ENCODE measurements at places on chromosomes 1 and 21. TPM values are rescaled to one million over a fixed set of nuclear protein-coding genes. Genes with fewer than 3 reads are reported as not detected.

Gene PPM1J
- total RNA-seq: 5.0 TPM

Gene FMOD
- total RNA-seq: 93.3 TPM

Gene CELF3
- 12.7 TPM for total RNA-seq

Gene PLK3
- total RNA-seq: 8.9 TPM

Gene TMEM39B
- total RNA-seq: 2.9 TPM

Gene ASCL5
- not detected for total RNA-seq

Data from spinal cord (tissue), 10 donors.